ENCODE measurements at places on chromosomes 2 and 18.

GRCh38 chr2:116537811-116538210, 1276.7 kb upstream of the DDX18 start:
- DNase-seq, result no peak

DNA sequence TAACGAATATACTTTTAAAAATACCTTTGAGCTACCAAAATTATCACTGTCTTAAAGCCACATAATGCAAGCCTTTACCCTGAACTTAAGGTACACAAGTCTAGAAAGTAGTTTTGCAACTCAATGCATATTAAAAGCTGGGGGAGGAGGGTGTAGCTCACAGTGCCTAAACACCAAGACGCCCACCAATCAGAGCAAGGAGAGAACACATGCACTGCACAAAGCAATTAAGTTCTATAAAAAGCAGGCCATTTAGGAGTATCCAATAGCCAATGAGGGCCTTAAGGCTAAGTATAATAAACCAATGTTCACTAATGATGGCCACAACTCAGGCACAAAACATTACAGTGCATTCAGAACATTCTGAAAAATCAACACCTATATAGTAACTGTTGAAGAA, 16.2 kb downstream of the TRIP12 start:
- peak; percentile 34 for DNase-seq

DNA sequence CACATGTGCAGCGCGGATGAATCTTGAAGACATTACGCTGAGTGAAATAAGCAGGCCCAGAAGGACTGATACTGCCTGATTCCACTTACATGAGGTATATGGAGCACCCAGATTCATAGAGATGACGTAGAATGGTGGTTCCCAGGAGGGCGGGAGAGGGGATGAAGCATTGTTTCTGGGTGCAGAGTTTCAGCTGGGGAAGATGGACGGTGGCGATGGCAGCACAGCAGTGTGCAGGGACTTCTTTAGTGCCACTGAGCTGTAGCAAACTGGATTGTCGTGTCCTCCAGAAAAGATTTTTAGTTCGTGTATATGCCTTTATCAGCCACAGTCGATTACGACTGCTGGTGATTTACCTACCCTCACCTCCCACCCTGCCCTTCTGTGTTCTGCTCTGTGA, 30.5 kb downstream of the RAB12 start:
- DNase-seq, result no peak

GRCh38 chr2:96325041-96325883, at the start of gene ITPRIPL1:
Gene ITPRIPL1 (plus strand): TSS chr2:96325317. CDS start chr2:96325840, 523 bp downstream.
- peak; percentile 52 for DNase-seq

DNA sequence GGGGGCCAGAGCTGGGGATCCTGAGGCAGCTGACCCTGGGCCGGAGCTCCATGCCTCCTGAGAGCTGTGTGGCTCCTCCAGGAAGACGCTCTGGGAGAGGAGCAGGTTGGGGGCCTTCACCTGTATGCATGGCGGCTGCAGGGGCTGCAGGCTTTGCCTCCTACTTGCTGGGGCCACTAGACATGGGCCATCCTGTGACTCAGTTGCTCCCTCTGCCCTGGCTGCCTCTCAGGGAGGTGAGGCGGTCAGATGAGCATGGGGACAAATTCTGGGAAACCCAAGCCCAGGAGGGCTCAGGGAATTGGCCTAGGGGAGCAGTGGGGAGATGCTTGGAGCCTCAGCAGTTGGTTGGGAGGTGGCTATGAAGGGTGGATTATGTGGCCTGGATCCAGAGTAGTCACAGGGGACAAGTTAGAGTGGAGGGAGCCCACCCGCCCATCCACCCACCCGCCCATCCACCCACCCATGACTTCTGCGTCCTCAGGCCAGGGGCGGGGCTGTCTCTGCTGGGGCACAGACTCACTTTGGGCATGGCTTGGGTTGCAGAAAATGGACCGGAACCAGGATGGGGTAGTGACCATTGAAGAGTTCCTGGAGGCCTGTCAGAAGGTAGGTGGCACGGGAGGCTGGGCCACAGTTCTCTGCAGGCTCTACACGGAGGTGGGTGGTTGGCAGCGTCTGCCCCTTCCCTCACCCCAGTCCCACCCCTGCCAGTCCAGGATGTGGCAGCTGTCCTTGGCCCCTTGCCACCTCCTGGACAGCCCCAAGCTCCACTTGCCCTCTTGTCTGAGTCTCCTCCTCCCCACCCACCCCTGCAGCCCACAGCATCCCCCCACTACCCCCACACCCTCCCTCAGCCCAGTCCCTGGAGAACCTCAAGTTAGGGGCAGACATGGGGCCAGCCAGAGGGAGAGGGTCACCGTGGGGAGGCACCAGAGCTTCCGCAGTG, 19.5 kb upstream of the FAHD2A start:
- no peak for DNase-seq

DNA sequence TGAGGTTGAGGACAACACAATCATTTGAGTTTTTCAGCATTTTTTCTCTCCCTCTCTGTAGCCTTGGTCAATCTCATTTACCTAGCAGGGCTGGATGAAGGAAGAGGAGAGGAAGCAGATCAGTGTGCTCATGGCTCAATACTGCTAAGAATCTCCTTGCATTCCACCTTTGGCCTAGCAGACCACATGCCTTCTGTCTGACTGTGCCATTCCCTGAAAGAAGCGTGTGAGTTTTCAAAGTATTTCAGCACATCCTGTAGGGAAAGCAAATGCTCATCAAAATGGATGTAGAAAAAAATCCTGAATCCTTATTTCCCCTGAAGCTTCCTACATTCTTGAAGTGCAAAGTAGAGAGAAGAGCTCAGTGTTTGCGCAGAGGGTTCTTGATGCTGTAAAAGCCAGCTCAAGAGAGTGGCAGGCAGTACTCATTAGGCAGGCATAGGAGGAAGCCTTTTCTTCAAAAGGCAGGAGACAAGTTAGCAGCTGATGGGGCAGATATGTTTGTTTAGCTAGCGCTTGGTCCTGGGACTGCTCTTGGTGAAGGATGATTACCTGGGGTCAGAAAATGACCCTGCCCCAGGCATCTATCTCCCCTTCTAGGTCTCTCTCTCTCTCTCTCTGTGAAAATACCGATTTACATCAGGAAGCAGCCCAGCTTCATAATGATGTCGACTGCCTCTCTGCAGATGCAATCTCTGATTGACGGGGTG, 14.4 kb upstream of the PIK3C3 start:
- no peak for DNase-seq

DNA sequence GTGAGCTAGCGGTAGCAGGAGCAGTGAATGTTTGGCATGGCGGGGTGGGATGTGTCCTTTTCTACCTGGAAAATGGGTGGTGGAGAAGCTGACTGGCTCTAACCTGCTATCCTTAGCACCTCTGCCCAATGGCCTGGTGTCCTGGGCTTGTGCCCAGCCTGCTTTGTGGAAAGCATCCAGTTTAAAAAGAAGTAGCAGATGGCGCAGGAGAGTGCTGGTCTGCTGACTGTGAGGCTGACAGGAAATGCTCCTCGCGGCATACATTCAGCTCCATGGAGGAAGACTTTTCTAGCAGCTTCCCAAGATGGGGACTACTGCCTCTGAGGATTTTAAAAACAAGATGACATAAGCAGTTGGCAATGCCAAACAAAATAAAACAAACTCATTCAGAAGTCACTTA, 56.2 kb upstream of the LYPD6B start:
- DNase-seq, result no peak

- no peak for DNase-seq
These were observed 254.6 kb downstream of the CDH20 start for GRCh38 chr18:61587865-61588264.

GRCh38 chr18:8008033-8008432, 440.9 kb downstream of the PTPRM start:
- no peak for DNase-seq

GRCh38 chr2:66559672-66560071, 124.7 kb downstream of the MEIS1 start:
- DNase-seq, result no peak

DNA sequence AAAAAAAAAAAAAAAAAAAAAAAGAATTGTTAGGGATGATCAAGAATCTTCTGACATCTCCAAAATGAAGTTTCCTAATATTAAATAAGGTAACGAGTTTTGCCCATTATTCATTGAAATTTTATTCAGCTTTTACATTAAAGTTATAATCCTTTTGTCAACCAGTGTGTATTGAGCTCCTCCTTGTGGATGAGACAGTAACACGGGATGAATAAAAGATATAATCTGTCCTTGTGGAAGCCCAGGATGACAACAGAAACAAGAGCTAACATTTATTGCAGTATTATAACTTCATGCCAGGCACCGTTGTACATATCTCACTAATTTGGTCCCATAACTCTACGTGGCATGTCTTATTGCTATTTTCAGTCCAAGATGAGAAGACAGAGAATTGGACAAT, 33.4 kb upstream of the SERPINB7 start:
- DNase-seq, result peak; percentile 16

- no peak for DNase-seq
These were observed 96.8 kb downstream of the CLIP4 start for GRCh38 chr2:29212009-29212408.

GRCh38 chr2:15732341-15733077, 140.8 kb downstream of the DDX1 start:
- no peak for DNase-seq

DNA sequence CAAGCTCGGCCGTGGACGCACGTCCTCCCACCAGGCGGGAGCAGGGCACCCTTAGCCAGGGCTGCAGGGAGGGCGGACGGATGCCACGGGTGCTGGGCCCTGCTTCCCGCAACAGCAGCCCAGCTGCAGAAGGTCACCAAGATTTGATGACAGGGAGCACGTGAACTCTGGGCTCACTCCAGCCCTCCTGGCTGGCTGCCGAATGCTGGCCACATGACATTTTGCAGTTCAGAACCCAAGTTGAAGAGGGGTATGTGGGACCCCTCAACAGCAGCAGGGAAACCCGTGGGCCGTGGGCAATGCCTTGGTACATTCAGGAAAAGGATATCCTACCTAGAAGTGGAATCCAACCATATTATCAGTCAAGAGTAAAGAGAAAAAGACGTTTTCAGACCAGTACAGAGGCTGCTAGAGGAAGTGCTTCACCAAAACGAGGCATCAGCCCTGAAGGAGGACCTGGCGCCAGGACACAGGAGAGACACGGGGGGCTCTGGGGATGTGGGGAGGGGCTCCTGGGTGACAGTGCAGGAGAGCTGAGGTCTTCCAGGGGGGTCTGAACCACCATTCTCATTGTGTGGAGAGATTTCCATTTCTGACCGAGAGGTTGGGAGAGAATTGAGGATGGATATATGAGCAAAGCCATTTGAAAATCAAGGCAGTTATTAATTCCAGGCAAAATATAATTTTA, 107.4 kb upstream of the CTDP1 start:
- no peak for DNase-seq

GRCh38 chr2:156334496-156335478, 2.3 kb upstream of the NR4A2 start:
- no peak for DNase-seq

GRCh38 chr2:239376942-239377531, 23.8 kb downstream of the HDAC4 start:
- DNase-seq, result no peak

GRCh38 chr2:151918308-151918707, 90.1 kb upstream of the ARL5A start:
- DNase-seq, result peak; percentile 71

DNA sequence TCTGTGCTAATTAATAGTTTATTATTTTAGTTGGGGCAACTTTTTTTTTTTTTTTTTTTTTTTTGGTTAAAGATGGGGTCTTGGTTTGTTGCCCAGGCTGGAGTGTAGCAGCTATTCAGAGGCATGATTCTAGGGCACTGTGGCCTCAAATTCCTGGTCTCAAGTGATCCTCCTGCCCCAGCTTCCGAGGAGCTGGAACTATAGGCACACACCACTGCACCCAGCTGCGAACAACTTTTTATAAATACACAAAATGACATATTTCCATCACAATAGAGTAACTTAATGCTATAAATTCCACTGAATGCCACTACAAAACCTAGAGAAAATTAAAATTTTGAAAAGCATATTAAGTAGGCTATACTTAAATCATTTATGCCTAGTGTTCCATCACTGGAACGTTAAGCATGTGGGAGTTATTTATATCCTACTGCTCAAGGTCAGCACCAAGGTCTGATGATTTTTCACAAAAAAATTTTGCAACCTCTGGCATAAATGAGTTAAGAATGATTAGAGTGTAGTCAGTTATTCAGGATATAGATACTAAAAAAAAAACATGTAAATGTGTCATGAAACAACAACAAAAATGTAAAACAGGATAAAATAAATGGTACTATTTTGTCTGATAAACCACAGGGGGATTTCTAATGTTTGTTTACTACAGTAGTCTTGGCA, 46.8 kb downstream of the GFPT1 start:
- no peak for DNase-seq

DNA sequence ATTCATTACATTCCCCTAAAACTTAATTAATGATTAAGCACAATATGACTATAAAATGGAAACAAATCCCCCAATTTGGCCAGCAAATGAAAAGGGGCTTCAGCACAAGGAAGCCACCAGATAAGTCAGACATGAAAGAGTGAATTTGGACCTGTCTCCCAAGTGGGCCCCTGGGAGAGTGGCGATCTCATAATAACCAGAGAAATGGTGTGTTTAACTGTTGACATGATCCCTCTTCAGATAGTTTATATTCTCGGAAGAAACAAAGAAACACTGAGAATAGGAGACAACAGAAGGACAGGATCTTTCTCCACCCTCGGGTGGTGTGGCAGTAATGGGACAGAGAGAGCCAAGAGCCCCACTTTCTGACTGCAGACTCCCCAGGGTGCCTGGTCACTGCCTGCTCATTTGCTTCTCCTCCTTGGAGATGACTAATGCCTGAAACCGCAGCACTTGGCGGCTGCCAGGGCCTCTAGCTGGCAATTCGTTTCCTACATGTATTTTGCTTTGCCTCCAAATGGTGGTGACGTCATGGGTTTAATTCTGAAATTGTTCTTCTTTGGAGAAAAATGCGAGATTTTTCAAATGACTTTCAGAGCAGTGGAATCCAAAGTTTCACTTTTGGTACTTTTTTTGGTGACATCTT, 46.4 kb upstream of the SPP2 start:
- peak; percentile 90 for DNase-seq

DNA sequence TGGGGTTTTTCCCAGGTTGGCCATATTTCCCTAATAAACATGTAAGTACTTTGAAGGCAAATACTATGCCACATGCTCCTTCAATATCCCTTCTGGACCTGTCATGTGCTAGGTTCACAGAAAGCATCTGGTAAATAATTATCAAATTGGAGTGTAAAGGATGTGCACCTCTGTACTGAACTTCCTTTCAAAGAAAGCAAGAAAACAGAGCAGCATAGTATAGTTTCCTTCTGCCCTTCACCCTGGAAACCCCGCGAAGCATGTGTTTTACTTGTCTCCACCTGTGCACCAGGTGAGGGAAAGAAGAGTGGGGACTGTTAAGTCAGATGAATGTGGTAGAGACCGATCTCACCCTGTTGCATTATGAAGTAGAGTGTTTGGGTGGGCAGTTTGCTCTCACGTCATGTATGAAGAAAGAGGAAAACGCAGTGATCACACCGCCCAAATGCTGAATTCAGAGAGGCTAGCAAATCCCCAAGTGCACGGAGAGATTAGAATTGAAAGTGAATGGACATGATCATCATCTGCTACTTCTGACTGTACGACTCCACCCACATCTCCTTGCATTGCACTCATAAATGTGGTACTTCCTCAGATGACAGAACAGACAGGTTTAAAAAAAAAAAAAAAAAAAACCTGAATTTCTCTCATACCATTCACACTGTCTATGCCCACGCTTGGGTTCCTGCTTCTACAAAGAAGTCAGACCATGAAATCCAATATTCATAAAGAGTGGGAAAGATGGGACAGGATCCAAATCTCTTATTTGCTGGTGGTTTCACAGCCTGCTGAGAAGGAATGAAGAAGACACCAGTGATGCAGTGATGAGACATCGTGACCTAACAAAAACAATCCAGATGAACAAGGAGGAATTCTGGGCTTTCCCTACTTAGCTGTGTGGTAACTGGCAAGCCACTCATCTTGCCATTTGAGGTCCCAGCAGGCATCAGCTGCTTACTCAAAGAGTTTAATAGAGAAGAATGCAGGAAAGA, 448.6 kb downstream of the BCL11A start:
- peak; percentile 88 for DNase-seq

Data from NB4 (cell line).